ENCODE measurements at places on chromosomes 5 and 9.

GRCh38 chr5:124764992-124765611, 18.7 kb upstream of the ZNF608 start:
- no peak for DNase-seq

DNA sequence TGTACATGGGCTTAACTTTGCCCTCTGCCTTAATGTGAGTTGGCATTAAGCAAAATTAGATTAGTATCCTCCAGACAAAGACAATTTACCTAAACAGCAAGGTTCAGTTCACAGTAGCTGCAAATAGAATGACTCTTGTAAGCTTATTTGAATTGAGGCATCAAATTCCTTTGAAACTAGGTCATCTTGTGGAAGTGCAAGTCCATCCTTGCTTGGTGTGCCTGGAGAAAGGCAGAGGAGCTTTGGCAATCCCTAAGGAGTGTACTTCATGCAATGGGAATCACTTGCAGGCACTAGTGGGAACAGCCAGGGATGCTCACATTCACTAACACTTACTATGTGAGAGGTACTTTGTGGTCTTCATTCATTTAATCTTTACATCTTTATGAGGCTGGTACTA, 118.3 kb downstream of the DRD1 start:
- no peak for DNase-seq

- no peak for DNase-seq
These were observed 387.7 kb downstream of the TLR4 start for GRCh38 chr9:118091711-118092500.

DNA sequence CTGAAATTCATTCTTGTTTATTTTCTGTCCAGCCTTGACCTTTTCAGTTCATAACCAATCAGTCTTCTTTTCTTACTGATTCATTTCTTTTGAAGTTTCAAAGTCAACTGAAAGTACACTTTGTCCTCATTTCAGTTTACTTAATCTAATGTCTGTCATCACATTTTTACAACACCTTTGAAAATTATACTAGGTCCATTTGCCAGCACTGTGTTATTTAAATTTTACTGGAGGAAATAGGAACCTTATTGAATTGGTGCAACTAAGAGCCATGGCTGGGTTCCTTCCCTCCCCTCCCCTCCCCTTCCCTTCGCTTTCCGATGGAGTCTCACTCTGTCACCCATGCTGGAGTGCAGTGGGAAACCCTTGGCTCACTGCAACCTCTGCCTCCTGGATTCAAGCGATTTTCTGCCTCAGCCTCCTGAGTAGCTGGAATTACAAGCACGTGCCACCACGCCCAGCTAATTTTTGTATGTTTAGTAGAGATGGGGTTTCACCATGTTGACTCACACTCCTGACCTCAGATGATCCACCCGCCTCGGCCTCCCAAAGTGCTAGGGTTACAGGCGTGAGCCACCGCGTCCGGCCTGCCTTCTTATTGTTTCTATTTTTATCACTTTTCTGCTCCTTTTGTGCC, 6.3 kb downstream of the RMI1 start:
- DNase-seq, result no peak

- DNase-seq, result no peak
These were observed 2.6 kb downstream of the IARS1 start for GRCh38 chr9:92290785-92291429.

Measured in stimulated activated CD4-positive, alpha-beta T cell treated with anti-CD3 and anti-CD28 coated beads, Interleukin-4, amount 100 ng/mL, for 48 hours (primary cell).